ENCODE measurements at places on chromosomes 12 and 14. TPM values are rescaled to one million over a fixed set of nuclear protein-coding genes. Genes with fewer than 3 reads are reported as not detected.

GRCh38 chr14:100747021-100747586 lies 20.4 kb downstream of the DLK1 start:
- DNase-seq, result no peak

DNA sequence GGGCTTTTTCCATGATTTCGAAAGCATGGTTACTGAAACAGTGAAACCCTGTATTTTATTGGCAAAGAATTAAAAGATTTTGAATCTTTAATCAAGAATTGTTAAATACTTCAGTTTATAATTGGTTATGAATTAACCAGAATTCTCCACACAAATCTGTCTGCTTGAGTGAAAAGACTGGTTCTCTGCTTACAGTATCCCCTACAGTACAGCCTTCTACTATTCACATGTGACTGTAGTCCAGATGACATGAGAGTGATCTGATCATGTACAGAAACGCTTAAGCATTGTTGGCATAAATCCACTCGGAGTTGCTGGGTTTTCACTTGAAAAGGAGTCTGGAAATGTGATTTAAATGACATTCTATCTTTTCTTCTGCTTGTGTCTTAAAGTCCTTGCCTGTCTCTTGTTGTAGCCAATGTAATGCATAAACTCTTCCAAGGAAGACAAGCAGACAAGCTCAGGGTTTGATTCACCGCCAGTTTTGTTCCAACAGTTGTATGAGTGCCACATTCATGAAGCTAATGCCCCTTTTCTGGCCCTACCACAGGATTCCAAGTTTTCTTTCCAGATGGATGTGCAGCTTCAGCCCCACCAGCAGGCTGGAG lies 222.0 kb upstream of the LRIG3 start:
- DNase-seq, result no peak

DNA sequence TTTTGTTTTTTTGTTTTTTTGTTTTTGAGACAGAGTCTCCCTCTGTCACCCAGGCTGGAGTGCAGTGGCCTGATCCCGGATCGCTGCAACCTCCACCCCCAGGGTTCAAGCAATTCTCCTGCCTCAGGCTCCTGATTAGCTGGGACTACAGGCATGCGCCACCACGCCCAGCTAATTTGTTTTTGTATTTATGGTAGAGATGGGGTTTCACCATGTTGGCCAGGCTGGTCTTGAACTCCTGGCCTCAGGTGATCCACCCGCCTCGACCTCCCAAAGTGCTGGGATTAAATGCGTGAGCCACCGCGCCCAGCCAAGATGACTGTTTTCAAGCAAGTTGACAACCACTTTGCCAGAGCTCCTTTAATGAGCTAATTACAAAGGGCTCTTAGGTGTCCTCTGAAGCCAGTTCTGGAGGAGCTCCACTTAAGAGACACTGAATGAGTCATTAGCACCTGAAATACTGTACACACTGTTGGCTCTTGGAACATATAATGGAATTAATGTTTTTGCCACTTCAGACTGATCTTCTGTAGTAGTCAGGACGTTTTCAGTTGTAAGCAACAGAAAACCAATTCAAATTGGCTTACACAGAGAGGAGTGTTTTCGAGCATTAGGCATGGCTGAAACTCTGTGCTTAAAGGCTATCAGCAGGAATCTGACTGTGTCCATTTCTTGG lies 55.4 kb upstream of the MED13L start:
- no peak for DNase-seq

- DNase-seq, result no peak
Observed at GRCh38 chr14:85131226-85131922, 398.6 kb upstream of the FLRT2 start.

The CDCA3 gene
- total RNA-seq, result 110 TPM

The GAPDH gene
- 8,209 TPM for total RNA-seq

Data from activated naive CD4-positive, alpha-beta T cell treated with anti-CD3 and anti-CD28 coated beads, Interleukin-2, amount 50 U/mL, for 72 hours (primary cell).